ENCODE measurements at places on chromosomes 13 and 19.

DNA sequence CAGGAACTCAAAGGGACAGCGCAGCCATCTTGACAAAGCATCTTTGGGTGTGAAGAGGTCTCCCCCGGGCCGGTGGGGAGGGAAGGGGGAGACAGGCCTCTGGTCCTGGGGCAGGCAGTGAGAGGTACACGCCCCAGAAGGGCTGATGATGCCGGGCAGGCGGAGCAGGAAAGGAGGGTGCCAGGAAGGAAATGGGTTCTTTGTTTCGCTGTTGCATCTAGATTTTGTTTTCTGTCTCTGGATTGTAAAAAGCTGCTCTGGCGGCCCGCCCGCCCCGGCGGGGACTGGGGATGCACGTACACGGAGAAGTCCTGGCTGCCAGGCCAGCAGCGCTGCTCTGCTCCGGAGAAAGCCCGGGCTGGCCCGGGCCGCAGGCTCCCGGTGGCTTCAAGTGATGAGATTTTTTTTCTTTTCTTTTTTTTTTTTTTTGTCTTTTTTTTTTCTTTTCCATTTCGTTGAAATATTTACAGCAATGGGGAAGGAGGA lies 13.2 kb upstream of the ASF1B start:
- no peak for DNase-seq

GRCh38 chr19:3366753-3367627 lies 607 bp downstream of the NFIC start:
- no peak for DNase-seq

GRCh38 chr13:73722120-73722519 lies 412.1 kb downstream of the KLF12 start:
- DNase-seq, result no peak

GRCh38 chr13:99280166-99280565 lies 22.0 kb upstream of the GPR18 start:
- DNase-seq, result no peak

DNA sequence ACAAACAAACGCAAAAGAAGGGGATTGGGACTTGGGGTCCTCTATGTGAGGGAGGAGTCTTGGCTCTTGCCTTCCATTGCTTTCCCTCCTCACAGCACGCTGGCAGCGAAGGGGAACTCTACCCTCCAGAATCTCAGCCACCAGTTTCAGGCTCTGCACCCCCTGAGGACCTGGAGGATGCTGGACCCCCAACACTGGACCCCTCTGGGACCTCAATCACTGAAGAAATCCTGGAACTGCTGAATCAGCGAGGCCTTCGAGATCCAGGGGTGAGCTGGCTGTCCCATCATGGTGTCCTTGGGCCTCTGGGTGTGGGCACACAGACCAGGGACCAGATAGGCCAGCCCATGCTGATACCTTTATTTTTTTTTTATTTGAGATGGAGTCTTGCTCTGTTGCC lies 9.6 kb downstream of the PLEKHG2 start:
- no peak for DNase-seq

- no peak for DNase-seq
These were observed 17.4 kb downstream of the UFM1 start for GRCh38 chr13:38366954-38367645.

All from stimulated activated CD8-positive, alpha-beta memory T cell treated with anti-CD3 and anti-CD28 coated beads, Interleukin-2, amount 100 ng/mL, for 48 hours (primary cell).